CD4-positive, alpha-beta T cell treated with Interleukin-6 for 4 hours (primary cell): ENCODE measurements at places on chromosomes 4 and X.

GRCh38 chr4:144591401-144591800 is 54.6 kb upstream of the HHIP start:
- DNase-seq: no peak

GRCh38 chr4:152028131-152028530 is 267.3 kb upstream of the GATB start:
- DNase-seq: no peak

- no peak for DNase-seq
Observed at GRCh38 chr4:177232473-177232872, 77.2 kb upstream of the NEIL3 start.

DNA sequence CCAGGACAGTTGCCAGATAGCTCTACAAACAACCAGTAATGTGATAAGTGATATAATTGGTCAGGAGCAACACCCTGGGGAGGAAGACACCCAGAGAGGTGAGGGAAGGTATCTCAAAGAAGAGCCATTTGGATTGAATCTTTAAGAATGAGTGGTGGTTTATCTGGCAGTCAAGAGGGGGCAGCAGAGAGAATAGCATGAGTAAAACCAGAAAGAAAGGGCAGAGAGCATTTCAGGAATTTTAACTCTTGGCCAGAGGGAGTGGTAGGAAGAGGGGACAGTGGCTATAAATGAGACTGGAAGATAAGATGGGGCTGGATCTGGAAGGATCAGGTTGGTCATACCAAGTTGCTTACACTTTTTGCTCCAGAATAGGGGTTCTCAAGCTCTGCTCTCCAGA is 5.9 kb upstream of the SEPTIN6 start:
- peak; percentile 53 for DNase-seq

DNA sequence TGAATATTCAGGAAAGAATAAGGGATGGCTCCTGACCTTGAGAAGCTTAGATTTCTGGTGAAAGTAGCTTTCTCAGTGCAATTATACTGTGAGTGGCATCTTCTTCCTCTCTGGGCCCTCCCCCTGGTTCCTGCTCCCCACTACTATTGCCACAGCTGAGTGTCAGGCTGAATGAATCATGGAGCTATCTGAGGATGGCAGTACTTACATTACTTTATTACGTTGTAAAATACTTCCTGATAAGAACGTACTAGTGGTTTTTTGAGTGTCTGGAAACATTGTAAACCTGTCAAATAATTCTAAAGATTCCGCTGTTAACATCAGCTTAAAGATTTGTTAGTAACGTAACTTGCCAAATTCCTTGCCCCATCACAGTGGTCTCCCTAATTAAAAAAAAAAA is 36.2 kb downstream of the ARHGAP10 start:
- DNase-seq: no peak
